ENCODE measurements at places on chromosomes 13 and 19. TPM values are rescaled to one million over a fixed set of nuclear protein-coding genes. Genes with fewer than 3 reads are reported as not detected.

SSC5D gene
- total RNA-seq = 10.7 TPM

QPCTL gene
- total RNA-seq = 3.3 TPM

ANGPTL4 gene
- 4.4 TPM for total RNA-seq

CCDC159 gene
- 13.2 TPM for total RNA-seq

CGB7 gene
- total RNA-seq = 0.09 TPM

PLPP2 gene
- 16.6 TPM for total RNA-seq

ZNF578 gene
- total RNA-seq = 3.5 TPM

ZNF470 gene
- 6.4 TPM for total RNA-seq

RAB3A gene
- total RNA-seq = 2.8 TPM

SLC7A10 gene
- total RNA-seq = not detected

S1PR5 gene
- total RNA-seq = 0.27 TPM

BRME1 gene
- total RNA-seq = 1.5 TPM

GADD45B gene
- 14.3 TPM for total RNA-seq

MATK gene
- not detected for total RNA-seq

GJB2 gene
- 0.18 TPM for total RNA-seq

CYP4F12 gene
- not detected for total RNA-seq

NPAS1 gene
- total RNA-seq = 0.49 TPM

CDADC1 gene
- total RNA-seq = 9.1 TPM

SMAD9 gene
- 17.6 TPM for total RNA-seq

MBNL2 gene
- 44.3 TPM for total RNA-seq

SIGLEC7 gene
- total RNA-seq = 0.41 TPM
